ENCODE measurements at places on chromosomes 2 and 18.

- no peaks in the 10 kb centered on the region for H3K36me3 ChIP-seq
- no peak overlapping the region for H3K27ac ChIP-seq
- no peak overlapping the region for H3K4me3 ChIP-seq
These were observed 8.6 kb upstream of the NEU2 start for GRCh38 chr2:233023761-233024410.

- peaks cover 49% of the 10 kb centered on the region for H3K36me3 ChIP-seq
- H3K27ac ChIP-seq, result no peak overlapping the region
- H3K27me3 ChIP-seq, result peaks cover 13% of the 10 kb centered on the region
- no peak for DNase-seq
- peaks cover 12% of the 10 kb centered on the region for H3K4me1 ChIP-seq
These were observed 109.5 kb downstream of the PXDN start for GRCh38 chr2:1634681-1635341.

DNA sequence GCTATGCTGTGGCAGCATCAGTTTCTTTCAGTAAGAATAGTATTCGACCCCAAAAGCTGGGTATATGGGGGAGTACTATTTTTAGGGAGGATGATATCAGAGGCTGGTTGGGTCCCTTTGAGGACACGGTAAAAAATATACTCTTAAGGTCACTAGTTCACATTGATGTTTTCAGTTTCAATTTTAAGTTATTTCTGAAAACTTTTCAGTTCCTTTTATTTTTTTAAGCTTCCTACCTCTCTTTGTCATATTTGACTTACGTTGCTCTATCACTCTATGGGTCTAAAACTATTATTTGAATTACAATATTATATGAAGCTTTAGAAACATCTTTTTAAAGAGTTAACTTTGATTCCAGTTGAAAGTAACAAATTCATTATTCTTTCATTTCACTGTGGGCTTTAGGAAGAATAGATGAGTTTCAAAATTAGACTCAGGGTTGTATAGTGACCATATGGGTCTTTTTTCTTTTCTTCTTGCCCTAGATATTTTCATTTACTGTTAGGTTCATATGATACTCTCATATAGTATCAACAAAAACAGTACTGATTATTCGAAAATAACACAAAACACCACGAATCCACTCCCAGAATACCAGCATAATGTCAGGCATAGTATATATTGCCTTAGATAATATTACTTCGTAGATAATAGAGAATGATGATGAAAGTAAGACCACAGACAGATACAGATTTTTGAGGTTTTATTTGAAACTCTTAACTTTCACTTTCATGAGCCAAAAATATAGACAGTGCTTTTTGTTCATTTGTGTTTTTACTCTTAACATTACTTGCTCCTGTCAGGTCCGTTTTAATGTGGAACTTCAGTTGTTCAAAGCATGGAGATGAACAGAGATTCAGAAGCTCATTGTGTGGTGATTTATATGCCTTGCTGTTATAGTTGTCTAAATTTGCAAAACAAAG lies 9.8 kb downstream of the RMDN2 start:
- peaks cover 36% of the 10 kb centered on the region for H3K36me3 ChIP-seq
- H3K27me3 ChIP-seq, result no peaks in the 10 kb centered on the region
- no peak overlapping the region for H3K27ac ChIP-seq
- no peak overlapping the region for H3K4me3 ChIP-seq
- DNase-seq, result no peak

DNA sequence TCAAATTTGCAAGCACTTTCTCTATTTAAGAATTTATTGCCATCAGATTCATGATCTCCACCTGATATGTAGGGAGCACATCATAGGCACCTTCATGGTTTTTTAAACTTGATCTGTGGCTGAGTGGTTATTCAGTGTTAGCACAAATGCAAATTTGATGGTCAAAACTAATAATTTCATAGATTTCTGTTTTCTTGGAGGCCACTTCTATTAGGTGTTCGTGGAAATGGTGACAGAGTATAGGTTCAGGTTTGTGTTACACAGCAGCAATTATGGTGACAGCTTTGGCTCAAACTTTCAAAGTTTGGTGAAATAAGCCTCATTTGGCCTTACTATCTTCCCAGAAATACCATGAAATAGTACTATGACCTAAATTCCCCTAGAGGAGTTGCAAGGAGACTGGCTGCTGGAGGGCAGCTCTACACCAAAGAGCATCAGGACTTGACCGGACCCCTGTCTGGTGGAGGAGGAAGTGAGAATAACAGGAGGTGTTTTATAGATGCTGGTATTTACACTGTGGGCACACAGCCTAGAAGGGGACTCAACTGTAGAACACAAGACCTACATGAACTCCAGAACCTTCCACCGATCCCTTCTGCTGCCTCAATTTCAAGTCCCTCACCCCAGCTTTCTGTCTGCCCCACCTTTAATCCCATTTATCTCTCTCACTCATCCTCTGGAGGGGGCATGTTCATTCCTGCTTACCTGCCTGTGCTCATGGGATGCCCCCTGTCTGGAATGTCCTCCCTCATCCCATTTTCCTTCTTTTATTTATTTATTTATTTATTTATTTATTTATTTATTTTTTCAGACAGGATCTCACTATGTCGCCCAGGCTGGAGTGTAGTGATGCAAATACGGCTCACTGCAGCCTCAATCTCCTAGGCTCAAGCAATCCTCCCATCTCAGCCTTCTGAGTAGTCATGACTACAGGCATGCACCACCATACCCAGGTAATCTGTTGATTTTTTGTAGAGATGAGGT lies 132.9 kb upstream of the SIX2 start:
- peaks cover 51% of the 10 kb centered on the region for H3K27me3 ChIP-seq
- H3K36me3 ChIP-seq, result no peaks in the 10 kb centered on the region
- H3K4me3 ChIP-seq, result no peak overlapping the region
- no peak for DNase-seq

DNA sequence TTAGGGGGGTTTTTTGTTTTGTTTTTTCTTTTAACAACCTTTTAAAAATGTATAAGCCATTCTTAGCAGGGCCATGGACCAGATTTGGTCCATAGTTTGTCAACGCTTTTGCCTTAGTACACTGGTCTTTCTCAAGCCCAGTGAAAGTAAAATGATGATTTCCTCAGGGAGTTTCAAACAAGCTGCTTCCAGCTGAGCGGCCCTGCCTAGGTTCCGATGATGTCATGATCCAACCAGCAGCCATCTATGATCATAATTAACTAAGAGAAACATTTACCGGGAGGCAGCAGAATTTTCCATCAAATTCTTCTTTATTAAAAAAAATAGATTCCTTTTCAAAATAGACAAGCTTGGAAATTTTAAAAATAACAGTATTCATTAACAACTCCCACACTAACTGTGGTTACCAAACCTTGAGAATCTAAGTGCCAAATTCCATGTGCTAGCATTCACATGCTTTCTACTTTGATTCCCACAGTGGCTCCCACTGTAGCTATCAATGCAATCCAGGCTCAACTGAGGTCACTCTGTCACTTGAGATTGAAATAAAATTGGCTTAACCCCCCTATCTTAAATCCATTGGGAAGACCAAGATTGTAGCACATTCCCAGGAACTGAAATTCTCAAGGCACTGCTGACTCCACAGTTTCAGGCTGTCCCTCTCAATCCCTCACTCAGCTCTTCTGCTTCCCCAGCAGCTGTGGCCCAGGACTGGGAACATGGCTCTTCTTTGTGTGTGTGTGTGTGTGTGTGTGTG lies 148.9 kb downstream of the RNF152 start:
- peaks cover 26% of the 10 kb centered on the region for H3K4me1 ChIP-seq
